ENCODE measurements at places on chromosomes 4 and X. TPM values are rescaled to one million over a fixed set of nuclear protein-coding genes. Genes with fewer than 3 reads are reported as not detected.

FGFR3 gene
- total RNA-seq, result 47.3 TPM

TSPAN7 gene
- 23.1 TPM for total RNA-seq

GYPB gene
- not detected for total RNA-seq

AFF2 gene
- 8.3 TPM for total RNA-seq

PLS3 gene
- total RNA-seq, result 114 TPM

TMPRSS11F gene
- not detected for total RNA-seq

THAP6 gene
- 14.0 TPM for total RNA-seq

NRK gene
- total RNA-seq, result 0.53 TPM

DNA sequence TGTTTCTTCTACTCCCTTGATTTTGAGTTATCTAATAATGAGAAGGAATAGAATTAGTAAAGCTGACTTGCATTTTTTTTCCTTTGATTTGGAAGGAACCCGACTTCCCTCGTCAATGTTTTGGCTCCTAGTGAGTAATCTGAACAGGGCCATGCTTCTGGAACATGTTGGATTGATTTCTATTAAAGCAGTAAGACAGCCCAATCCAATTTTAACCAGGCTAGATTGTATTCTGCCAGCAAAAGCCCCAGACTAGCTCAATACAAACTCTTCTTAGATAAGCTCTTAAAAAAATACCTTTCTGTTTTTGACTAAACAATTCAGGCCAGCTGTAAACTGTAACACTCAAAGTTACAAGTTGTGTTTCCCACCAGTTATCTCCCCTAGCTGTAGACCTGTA is 126.2 kb downstream of the IRS4 start:
- DNase-seq, result no peak

GRCh38 chr4:61837395-61837794 is 637.3 kb downstream of the ADGRL3 start:
- no peak for DNase-seq

GRCh38 chr4:102569200-102569599 is 68.0 kb downstream of the NFKB1 start:
- peak; percentile 54 for DNase-seq

- DNase-seq, result no peak
Observed at GRCh38 chr4:143585548-143585947, 72.0 kb downstream of the SMARCA5 start.

GRCh38 chr4:109406337-109406931 is 27.2 kb upstream of the SEC24B start:
- peak; percentile 78 for DNase-seq

GRCh38 chr4:26484032-26484515 is 6.2 kb downstream of the CCKAR start:
- peak; percentile 30 for DNase-seq

DNA sequence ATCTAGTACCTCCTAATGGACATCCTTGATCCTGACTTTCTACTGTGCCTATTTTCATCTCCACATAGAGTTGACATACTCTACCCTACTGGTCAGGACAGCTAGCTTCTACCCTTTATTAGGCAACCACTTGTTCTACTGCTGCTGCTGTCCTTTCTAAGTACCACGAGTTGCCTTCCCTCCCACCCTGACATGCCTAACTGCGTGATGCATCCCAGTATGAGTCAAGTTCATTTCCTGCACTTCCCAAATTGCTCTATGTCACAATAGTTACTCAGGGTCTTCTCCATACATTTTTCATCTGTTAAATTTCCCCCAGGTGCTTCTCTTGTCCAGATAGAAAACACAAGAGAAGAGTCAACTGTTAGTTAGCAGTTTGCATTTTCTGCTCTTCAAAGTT is 133.4 kb downstream of the TBC1D19 start:
- DNase-seq, result peak; percentile 66

GRCh38 chrX:39162322-39162735 is 361.1 kb downstream of the MID1IP1 start:
- no peak for DNase-seq

DNA sequence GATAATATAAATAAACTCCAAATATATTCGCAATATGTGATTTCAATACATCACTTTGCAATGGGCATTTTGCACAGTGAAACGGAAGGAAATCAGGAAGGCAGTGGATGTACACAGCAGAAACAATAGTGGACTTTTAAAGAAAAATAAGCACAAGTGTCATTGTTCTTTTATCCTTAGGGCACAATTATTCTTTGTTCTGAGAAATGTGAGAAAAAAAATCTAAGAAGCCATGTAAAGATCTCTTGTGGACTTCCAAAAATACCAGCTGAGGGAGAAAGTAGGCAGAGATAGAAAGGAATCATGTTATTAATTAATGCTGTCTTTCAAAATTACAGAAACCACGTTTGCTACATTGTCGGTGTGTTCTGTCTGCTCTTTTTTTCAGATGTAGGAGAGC is 17.6 kb upstream of the PRRG1 start:
- DNase-seq, result no peak

DNA sequence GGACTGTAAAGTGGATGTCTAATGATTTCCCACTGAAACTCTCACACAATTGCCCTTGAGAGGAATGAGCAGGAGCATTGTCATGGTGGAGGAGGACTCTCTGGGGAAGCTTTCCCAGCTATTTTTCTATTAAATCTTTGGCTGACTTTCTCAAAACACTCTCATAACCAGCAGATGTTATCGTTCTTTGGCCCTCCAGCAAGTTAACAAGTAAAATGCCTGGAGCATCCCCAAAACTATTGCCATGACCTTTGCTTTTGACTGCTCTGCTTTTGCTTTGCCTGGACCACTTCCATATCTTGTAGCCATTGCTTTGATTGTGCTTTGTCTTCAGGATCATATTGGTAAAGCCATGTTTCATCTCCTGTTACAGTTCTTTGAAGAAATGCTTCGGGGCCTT is 120.2 kb upstream of the PDE5A start:
- DNase-seq, result no peak

GRCh38 chrX:10591363-10592335 is 28.7 kb downstream of the MID1 start:
- DNase-seq, result no peak

GRCh38 chr4:47698837-47699236 is 139.0 kb downstream of the CORIN start:
- no peak for DNase-seq

GRCh38 chr4:2069986-2070385 is 10.9 kb downstream of the NAT8L start:
- no peak for DNase-seq

GRCh38 chrX:12570859-12571501 is 220.2 kb upstream of the PRPS2 start:
- no peak for DNase-seq

DNA sequence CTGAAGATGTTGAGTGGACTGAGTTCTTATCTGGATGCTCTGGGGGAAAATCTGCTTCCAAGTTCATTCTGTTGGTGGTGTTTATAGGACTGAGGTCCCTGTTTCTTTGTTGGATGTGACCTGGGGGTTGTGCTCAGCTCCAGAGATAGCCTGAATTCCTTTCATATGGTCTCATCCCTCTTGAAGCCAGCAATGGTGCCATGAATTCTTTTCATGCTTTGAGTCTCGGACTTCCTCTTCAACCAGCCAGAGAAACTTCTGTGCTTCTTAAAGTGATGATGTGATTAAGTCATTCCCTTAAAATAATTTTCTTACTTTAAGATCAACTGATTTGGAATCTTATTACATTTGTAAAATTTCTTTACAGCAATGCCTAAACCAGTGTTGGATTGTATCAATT is 233.8 kb upstream of the UGT8 start:
- DNase-seq, result no peak

- DNase-seq, result no peak
Observed at GRCh38 chrX:139936259-139936658, 3.4 kb upstream of the ATP11C start.

DNA sequence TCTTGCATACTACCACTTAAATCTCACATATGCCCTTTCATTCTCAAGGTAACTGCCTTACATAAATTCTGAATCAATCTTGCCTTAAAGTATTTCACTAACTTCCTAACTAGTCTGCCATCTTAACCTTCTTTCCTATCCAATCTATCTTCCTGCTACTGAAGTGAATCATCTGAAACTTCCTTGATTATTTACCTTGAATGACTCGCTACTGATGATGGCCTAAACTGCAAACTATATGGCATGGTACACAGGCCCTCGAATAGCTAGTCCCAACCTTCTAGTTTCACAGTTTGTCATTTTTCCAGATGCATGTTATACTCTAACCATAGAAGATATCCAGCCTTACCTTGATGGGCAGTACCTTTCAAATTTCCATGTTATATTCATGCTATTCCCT is 19.9 kb downstream of the PHKA1 start:
- no peak for DNase-seq

DNA sequence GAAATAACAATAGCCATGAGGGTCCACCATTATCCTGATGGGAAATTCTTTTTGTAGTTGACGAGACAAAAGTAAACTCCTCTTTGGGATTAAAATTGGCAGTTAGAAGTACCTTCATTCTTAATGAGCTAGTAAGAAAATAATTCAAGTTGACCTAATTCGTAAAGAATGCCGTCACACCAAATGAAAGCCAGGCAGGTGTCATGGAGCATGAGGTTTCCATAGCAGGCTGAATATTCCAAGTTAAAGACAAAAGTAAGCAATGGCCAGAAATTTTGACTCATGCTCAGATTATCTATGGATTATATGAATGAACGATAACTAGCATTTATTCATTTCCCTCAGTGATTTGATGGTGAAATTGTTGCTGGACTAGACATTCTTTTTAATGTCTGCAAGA is 192.2 kb upstream of the FAT1 start:
- no peak for DNase-seq

GRCh38 chrX:124373348-124373747 is 27.0 kb downstream of the SH2D1A start:
- DNase-seq, result no peak

DNA sequence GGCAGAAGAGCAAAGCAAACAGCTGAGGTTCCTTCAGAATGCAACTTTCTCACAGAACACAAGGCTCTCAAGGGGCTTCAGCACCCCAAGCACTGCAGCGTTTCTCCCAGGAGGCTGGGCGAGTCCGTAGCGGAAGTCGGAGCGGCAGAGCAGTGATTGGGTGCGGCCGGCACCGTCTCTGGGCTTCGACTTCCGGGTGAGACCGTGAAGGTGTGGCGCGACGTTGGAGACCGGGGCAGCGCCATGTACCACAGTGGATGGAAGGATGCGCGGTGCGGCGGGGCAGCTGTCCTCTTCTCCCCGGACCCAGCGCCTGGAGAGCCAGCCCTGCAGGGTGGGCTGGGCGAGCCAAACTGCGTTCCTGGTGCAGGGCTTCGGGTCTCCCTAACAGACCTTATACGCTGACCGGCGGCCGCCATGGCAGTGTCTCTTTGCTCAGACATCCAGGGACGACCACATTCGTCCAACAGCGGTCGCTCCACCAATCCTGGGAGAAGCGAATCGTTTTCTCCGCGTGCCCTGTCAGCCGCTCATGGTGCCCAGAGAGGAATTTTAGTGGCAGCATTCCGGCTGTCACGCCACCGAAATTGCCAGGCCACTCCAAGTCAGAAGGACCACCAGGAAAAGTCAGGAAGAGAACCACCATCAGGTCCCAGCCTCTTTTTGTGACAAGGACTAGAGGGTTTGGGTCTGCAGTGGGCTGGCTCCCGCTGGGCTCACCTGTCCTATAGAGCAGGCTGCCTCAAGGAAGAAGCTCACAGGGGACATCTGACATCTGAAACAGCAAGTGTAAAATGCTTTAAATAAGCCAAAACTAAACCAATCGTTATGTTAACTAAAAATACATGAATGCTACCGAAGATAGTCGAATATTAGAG is 20.5 kb downstream of the TRIM61 start:
- DNase-seq, result peak; percentile 80

- no peak for DNase-seq
Observed at GRCh38 chr4:28890949-28891775, 1829.0 kb upstream of the PCDH7 start.

GRCh38 chr4:184100297-184100885 is 117.3 kb downstream of the ENPP6 start:
- peak; percentile 62 for DNase-seq

DNA sequence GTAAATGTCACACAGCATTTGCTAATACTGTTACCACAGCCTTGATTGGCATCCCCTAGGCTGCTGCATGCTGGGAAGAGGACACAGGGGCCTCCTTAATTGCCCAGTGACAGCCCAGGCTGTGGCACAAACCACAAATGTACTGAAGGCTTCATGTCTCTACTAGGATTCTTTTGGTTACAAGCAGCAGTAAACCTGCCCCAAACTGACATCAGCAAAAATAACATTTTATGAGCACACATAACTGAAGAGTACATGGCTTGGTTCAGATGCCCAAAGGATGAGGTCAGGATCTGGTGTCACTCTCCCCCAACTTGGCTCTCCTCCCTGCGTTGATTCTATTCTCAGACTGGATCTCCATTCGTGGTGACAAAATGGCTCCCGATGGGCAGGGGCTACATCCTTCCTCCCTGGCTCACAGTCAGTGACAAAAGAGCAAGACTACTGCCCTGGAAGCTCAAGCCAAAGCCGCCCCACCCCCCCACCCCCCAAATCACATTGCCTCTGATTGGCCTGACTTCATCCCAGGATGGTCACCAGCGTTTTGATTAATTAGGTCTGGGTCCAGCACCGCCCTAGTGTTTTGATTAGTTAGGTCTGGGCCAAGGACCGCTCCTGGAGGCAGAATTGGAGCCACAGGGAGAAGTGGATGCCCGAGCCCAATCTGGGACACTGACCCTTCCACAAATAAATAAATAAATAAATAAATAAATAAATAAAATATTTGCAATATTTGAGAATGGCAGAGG is 180.5 kb upstream of the RBPJ start:
- no peak for DNase-seq

DNA sequence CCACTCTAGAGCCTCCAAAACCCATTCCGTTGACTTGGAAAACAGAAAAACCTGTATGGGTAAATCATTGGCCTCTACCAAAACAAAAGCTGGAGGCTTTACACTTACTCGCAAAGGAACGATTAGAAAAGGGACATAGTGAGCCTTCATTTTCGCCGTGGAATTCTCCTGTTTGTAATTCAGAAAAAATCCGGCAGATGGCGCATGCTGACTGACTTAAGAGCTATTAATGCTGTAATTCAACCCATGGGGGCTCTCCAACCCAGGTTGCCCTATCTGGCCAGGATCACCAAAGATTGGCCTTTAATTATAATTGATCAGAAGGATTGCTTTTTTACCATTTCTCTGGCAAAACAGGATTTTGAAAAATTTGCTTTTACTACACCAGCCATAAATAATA is 60.8 kb downstream of the ZNF732 start:
- DNase-seq, result peak; percentile 32

GRCh38 chr4:126838941-126839679 is 793.6 kb upstream of the INTU start:
- DNase-seq, result no peak
